Lung (tissue), 17 donors: ENCODE measurements at places on chromosomes 12 and 14. TPM values are rescaled to one million over a fixed set of nuclear protein-coding genes. Genes with fewer than 3 reads are reported as not detected.

WNT1 gene
- polyA plus RNA-seq = 0.09 TPM

IL26 gene
- polyA plus RNA-seq = not detected

DNAI7 gene
- 2.0 TPM for polyA plus RNA-seq

- no peak overlapping the region for H3K27ac ChIP-seq
- no peaks in the 10 kb centered on the region for H3K4me1 ChIP-seq
- H3K4me3 ChIP-seq = no peak overlapping the region
- DNase-seq = peak; percentile 76
Observed at GRCh38 chr12:108214486-108214885, 85.4 kb downstream of the WSCD2 start.

DNA sequence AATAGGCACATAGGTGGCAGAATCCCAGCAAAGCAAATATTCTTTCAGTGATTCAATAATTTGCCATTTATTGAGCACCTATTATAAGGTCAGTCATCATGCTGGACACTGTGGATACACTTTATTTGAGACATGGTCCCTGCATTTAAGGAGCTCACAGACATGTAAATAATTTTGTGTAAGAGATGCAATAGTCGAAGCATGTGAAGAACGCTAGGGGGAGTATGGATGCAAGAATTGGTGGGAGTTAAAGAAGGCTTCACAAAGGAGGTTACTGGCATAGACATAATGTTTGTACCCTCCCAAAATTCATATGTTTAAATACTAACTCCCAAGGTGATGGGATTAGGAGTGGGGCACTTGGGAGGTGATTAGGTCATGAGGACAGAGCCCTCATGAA, 260.6 kb upstream of the GARIN6 start:
- H3K27me3 ChIP-seq = no peaks in the 10 kb centered on the region
- no peak for DNase-seq
- no peak overlapping the region for H3K27ac ChIP-seq
- H3K4me3 ChIP-seq = no peak overlapping the region
- no peaks in the 10 kb centered on the region for H3K4me1 ChIP-seq

- no peaks in the 10 kb centered on the region for H3K36me3 ChIP-seq
- H3K27me3 ChIP-seq = no peaks in the 10 kb centered on the region
- no peak overlapping the region for H3K4me3 ChIP-seq
- H3K27ac ChIP-seq = no peak overlapping the region
Observed at GRCh38 chr12:95986635-95987570, 9.2 kb downstream of the HAL start.

- no peak for DNase-seq
- no peaks in the 10 kb centered on the region for H3K36me3 ChIP-seq
- no peaks in the 10 kb centered on the region for H3K27me3 ChIP-seq
- no peak overlapping the region for H3K27ac ChIP-seq
- no peak overlapping the region for H3K4me3 ChIP-seq
Observed at GRCh38 chr12:72966684-72967083, 694.5 kb downstream of the TRHDE start.

DNA sequence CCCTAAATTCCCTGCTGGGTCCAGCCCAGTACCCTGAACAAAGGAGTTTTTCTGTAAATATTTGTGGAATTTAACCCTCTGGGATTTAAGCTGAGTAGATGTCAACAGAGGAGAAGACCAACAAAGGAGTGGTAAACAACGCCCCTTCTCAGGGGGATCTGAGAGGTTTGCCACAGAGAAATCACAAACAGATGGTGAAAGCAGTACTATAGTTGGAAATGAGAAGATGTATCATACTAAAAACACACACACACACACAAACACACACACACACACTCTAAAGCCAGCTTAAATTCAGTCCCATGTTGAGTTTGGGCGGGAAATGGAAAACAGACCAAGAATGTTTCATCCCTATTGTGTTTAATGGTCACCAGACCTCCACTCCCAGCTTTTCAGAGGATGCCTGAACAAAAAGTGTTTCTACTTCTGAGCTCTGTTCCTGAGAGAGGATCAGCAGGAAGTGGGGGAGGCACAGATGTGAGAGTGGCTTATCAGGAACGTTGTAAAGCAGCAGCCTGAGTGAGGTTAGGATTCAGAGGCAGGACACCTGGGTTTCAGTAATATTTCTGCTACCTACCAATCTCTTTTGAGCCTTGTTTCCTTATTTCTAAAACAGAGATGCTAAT, 3.2 kb downstream of the BIN2 start:
- no peaks in the 10 kb centered on the region for H3K4me1 ChIP-seq
- DNase-seq = peak; percentile 11
- H3K4me3 ChIP-seq = no peak overlapping the region
- H3K27me3 ChIP-seq = no peaks in the 10 kb centered on the region

DNA sequence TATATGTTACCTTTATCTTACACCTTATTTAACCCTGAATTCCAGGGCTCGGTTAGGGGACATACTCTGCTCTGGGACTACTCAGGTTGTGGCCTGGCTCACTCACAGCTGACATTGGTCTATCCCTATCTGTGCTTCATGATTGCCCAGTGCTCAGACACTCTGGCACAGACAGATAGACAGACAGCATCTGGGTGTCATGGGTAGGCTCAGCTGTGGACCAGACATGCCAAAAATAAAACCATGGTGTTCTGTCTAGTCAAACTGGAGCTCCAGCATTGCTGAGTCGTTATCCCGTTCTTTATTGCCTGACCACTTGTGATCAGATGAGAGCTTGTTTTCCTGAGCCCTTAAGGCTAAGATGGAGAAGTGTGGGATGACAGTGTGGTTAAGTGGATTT, 29.0 kb downstream of the FBXW8 start:
- DNase-seq = no peak
- no peak overlapping the region for H3K4me3 ChIP-seq
- no peaks in the 10 kb centered on the region for H3K27me3 ChIP-seq
- no peaks in the 10 kb centered on the region for H3K36me3 ChIP-seq
